ENCODE measurements at places on chromosomes 13 and 19.

GRCh38 chr13:35723821-35724220, 247.3 kb upstream of the MAB21L1 start:
- DNase-seq, result no peak

GRCh38 chr13:95404141-95404882, 103.1 kb upstream of the ABCC4 start:
- DNase-seq, result peak; percentile 80

DNA sequence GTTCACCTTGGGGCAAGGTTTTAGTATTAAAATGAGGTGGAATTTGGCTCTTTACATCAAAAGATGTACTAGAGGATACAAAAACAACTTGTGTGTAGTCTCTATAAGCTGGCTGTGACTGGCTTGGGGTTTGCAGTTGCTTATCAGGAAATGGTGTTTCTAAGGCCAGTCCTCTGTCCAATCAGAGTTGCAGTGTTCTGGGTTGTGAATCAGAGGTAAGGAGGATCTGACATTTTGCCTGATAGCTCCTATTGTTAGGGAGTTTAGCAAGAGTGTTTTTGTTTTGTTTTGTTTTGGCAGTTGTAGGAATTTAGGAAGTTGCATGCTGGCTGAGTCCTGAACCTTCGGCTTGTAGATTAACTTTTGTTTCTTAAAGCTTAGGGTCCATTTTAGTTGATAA, 20.1 kb upstream of the ESD start:
- no peak for DNase-seq

- DNase-seq, result no peak
These were observed 198.2 kb downstream of the KLF12 start for GRCh38 chr13:73935991-73936390.

DNA sequence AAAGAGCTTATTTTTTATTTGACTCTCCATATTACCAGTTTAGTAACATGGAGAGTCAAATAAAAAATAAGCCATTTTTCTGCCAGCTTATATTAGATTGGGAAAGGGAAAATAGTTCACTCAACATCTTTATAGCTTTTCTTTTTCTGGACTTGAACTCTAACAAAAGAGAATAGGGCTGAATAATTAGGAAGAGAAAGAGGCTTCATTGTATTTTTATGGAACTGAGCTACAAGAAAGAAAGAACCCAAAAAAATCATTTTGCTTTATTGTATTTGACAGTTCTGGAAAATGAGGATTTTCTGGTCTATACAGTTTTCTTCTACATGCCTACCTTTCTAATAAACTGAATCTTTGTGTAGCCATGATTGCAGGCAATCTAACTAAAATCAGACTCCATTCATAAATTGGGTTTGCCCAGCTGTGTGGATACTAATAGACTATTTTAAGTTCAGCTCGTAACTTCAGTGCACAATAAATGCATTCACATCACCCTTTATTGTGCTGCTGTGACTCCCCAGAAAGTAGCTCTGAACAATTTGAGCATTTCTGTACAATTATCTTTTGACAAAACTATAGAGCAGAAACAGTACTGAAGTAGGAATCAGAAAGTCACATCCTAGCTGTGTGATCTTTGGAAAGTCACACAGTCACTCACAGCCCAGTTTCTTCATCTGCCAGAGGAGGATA, 115.3 kb downstream of the STOML3 start:
- DNase-seq, result no peak

DNA sequence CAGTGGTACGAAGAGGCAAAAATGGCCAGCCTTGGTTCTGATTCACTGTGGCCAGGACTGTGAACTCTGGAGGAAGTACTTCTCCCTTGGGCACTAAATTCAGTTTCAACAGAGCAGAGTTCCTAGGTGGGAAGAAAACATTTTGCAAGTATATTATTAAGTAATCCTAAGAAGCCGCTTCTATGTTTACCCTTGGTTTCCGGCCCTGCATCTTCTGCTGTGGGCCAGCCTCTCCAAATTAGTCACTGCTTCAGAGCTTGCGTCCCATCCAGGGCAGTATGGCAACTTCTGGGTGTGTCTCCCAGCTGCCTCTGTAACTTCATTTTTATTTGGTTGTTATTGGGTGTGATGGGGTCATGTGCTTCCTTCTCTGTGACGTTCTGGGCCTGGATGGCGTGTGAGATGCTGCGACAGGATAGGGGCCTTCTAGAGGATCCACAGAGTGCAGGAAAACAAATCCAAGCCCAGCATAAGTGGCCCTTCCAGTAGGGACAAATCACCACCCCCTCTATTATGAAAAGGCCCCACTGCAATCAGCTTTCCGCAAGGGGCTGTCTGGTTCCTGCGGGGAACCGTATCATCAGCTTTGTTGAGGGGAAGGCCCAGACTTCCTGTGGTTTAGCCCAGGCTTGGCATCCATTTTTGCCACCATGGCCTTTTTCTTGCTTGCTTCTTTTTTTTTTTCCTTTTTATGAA, 55.1 kb upstream of the C1QTNF9 start:
- DNase-seq, result no peak

DNA sequence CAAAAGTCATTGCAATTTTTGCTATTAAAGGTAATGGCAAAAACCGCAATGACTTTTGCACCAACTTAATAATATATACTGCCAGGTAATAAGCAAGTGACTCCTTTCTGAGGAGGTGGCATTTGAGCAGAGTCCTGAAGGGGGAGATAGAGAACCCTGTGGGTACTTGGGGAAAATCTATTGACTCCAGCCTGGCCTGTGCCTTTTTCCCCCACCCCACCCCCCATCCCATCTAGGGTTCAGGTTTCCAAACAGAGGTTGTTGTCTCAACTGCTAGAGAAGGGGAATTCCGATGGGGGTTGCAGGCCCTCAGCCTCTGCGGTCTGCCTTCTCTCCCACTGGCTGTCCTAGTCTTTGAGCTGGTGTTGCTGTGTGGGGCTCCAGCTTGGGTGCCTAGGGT, 11.5 kb downstream of the S1PR2 start:
- peak; percentile 90 for DNase-seq

- DNase-seq, result peak; percentile 90
These were observed 645 bp downstream of the UBL3 start for GRCh38 chr13:29849731-29850212.

DNA sequence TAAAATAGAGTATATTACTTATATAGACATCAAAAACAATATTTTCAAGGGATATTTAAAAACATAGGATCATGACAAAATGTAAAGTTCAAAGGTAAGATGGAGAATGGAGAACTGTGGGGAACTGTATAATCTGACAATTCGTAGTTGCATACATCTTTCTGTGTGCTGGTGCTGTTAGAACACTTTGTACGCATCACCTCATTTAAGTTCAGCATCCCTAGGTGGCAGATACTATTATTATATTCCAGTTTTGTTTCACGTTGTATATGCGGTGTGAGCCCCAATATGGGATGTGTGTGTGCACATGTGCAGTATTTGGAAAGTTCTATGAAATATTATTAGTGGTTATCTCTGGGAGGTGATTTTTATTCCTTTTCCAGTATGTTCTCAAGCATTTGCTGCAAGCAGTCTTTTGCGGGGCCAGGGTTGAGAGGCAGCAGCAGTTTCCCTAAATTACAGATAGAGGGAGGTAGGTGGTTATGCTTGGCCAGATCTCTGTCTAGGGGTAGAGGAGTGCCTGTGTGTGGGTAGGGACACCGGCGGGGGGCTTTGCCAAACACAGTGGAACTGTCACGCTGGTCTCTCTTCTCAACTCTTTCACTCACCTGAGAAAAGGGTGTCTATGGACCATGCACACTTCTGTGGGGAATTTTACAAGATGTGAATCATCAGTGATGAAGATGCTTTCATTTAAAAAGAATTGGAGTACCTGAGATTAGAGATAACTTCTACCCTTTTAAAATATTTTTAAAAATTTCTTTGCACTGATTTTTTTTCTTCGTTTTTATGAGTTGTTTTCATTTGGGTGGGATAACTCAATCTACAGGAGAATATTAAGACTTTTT, 55.6 kb upstream of the ALOX5AP start:
- peak; percentile 16 for DNase-seq

DNA sequence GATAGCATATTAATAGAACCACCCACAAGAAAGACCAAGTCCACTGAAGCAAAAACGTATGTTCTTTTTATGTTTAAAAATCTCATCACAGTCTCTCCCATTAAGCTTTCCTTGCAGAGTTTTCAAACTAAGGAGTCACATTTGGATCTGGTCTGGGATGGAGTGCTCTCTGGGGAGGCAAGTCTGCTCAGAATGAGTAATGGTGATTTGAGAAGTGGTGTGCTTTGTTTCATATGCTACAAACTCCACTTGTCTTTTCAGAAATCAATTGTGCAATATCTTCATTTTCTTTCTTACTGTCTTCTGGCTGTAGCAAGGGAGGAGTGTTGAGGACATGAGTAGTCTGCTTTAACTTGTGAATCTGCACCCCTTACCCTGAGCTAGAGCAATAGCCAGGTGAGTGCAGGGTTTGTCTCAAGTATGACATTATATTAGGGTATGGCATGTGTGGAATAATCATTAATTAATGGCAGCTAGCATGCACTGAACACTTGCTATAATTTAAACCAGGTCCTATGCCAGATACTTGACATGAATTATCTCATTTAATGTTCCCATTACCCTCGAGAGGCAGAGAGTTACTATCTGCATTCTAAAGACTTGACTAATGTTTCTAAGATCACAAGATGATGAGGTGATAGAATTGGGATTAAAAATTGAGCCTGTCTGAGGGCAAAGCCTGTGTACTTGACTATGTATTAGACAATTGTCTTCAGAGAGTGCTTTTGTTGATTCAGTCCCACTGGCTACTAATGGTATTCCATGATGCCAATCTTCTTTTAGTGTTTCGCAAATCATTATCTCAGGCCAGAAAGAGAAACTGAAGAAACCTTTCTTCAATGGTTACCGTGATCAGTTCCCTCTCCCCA, 171.8 kb downstream of the GPC6 start:
- no peak for DNase-seq

- DNase-seq, result no peak
These were observed 22.5 kb upstream of the ALOX5AP start for GRCh38 chr13:30712536-30713532.

DNA sequence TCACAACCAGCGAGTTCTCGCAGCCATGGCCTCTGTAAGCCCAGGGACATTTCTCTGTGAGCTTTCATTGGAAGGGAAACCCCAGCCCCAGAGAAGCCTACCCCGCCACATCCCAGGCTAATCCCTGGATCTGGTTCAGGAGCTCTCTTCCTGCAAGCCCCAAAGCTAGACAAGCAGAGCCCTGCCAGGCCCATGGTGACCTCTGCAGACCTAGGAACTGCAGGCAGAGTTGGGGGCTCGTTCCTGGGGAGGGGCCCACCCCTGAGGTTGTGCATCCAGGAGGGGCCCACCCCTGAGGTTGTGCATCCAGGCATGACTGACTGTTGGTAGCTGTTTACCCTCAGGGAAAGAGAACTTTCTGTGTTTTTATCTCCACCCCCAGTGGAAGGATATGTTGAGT, 21.7 kb downstream of the KCTD15 start:
- DNase-seq, result no peak

DNA sequence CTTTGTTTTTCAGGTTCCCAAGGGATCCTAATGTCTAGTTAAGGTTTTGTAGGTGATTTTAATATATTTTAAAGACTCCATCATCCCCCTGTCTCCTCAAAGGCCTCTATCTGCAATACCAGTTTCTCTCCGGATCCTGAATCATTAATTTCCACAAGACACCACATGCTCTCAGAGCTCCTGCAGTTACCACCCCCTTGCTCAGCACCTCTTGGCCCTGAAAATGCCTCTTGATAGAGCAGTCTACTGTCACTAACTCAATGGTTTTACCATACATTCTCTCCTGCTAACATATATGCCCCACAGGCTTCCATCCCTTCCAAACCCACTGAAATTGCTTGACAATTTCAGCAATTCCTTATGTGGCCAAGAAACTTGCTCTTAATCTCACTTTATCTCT, 1.9 kb upstream of the PEG3 start:
- DNase-seq, result no peak

- no peak for DNase-seq
These were observed 285.8 kb downstream of the COG6 start for GRCh38 chr13:39941236-39941635.

DNA sequence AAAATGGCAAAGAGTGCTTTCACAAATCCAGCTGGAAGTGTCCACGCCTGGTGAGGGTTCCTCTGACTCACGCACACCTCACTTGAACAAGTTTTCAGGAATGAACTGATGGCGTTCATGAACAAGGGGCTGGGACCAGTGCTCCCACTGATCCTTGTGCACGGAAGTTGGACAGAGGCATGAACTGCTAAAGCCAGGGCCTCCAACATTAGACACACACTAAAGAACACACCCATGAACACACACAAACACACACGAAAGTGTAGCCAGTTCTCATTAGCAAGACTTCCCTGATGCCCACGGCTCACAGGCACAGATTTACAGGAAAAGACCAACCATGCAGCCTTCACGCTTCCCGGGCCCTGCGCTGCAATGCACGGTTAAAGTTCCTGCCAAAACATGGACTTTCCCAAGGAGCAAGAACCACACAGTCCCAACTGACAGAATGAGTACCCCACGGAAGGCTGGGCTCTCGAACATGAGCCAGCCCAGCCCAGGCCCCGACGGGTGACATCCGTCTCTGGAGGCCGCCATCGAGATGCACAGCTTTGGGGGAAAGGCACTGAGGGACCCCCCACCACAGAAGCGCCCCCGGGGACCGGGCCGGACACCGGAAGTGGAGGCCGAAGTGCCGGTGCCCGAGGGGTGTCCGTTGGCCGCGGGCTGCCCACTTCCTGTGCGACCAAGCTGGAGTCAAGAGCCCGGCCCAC, 808 bp downstream of the DNMT1 start:
- DNase-seq, result peak; percentile 59

DNA sequence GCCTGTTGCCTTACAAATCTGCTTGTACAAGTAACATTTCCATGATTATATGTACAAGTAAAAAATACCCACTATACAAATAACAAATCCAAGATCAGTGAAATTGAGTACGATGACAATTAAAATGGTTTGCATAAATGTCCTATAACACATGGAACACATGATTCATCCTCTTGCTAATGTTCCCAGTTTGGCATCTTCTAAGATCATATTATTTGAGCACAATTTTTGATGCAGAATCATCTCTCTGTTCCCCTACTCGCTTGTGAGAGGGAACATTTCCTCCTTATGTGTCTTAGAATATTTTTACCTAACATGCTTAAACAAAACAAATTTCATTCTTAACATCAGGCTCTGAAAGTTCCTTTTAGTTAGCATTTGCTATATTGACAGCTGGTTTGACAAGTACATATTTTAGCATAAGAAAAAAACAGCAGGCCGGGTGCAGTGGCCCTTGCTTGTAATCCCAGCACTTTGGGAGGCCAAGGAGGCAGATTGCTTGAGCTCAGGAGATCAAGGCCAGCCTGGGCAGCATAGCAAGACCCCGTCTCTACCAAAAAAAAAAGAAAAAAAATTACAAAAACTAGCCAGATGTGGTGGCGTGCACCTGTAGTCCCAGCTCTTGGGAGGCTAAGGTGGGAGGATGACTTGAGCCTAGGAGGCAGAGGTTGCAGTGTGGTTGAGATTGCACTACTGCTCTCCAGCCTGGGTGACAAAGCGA, 14.2 kb downstream of the ZNF331 start:
- no peak for DNase-seq

GRCh38 chr13:26772531-26772930, 11.9 kb upstream of the GPR12 start:
- DNase-seq, result no peak
